ENCODE measurements at places on chromosomes 6 and 20.

- no peak for DNase-seq
These were observed 43.8 kb downstream of the EYA2 start for GRCh38 chr20:46938434-46938833.

GRCh38 chr20:62332989-62333819 is 30.4 kb downstream of the ADRM1 start:
- no peak for DNase-seq

- no peak for DNase-seq
These were observed 589.9 kb upstream of the SLC35B3 start for GRCh38 chr6:9025228-9025627.

GRCh38 chr6:53939830-53940229 is 145.0 kb downstream of the LRRC1 start:
- no peak for DNase-seq

- no peak for DNase-seq
These were observed 32.4 kb downstream of the RNF217 start for GRCh38 chr6:124994648-124995047.

DNA sequence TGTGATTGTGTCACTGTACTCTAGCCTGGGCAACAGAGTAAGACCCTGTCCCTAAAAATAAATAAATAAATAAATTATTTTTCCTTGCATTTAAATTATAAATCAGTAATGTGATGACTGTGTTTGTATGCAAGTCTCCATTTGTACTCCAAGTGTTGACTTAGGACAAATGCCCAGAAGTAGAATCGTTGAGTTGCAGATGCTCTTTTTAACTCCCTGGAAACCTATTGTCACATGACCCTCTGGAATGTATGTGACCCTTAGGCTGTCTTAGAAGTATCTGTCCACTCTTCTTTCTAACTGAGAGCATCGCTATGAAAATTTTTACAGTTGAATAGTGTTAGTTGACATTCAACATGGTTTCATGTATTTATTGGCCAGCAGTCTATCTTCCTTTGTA is 18.8 kb downstream of the OR2A4 start:
- DNase-seq = no peak

GRCh38 chr6:38640216-38640909 is 634 bp upstream of the BTBD9 start:
- DNase-seq = no peak

GRCh38 chr6:37092923-37093727 is 76.8 kb upstream of the PIM1 start:
- no peak for DNase-seq

DNA sequence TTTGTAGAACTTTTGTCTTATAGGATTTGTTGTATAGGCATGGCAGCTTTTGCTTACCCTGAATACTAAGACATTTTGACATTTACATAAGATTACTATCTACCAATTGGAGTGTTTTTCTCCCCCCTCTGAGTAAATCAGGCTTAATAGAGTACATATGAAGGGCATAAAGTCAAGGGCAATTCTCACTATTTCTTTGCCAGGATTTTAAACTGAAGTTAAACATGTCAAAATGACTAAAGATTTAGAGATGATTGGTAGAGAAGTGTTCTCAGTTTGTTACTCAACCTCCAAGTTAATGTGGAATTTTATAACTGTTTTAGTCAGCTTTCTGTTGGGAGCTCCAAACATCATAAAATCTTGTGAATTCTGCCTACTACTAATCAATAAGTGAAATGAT is 157.8 kb downstream of the CDKAL1 start:
- no peak for DNase-seq

DNA sequence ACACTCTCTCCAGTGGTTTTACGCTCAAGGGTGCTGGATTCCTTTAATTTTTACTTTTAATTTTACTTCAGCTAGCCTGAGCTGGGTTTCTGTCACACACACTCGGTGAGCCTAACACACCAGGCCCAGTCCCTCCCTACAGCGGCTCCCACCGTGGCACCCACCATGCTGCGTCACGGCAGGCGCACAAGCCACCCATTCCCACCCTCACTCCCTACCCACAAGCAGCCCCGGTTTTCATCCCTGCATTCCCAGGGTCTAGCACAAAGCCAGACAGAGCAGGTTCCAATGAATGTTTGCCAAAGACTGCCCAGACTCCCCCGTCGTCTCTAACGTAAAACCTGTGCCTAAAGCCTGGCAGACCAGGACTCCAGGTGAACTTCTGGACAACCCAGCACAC is 50.3 kb downstream of the MYH7B start:
- DNase-seq = no peak

DNA sequence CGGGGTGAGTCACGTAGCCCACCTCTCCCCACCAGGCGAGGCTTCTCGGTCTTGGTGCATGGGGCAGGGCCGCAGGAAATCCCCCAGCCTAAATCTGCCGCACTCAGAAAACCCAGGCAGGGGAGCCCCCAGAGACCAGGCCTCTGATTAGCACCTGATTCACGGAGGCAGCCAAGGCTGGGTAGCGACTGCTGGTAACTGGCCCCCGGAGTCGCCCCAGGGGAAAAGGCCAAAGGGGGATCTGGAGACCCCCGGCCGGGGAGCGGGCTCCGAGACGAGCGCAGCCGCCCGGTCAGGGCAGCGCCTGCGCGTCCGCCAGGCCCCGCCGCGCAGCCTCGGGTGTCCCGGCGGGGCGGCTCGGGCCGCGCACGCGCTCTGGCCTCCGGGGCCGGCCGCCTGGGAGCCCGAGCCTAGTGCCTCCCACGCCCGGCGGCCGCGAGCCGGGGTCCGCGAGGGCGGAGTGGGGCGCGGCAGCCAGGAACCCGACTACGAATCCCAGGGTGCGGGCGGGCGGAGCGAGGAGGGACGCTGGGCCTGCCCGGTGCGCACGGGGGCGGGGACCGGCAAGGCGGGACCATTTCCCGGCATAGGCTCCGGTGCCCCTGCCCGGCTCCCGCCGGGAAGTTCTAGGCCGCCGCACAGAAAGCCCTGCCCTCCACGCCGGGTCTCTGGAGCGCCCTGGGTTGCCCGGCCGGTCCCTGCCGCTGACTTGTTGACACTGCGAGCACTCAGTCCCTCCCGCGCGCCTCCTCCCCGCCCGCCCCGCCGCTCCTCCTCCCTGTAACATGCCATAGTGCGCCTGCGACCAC is at the start of gene DUSP22:
DUSP22 (plus strand) TSS at position 791 of the 809 bp plus-strand sequence. CDS start 53 bp downstream, outside the sequence.
- no peak for DNase-seq

- no peak for DNase-seq
These were observed 265.8 kb upstream of the GJE1 start for GRCh38 chr6:141866731-141867497.

DNA sequence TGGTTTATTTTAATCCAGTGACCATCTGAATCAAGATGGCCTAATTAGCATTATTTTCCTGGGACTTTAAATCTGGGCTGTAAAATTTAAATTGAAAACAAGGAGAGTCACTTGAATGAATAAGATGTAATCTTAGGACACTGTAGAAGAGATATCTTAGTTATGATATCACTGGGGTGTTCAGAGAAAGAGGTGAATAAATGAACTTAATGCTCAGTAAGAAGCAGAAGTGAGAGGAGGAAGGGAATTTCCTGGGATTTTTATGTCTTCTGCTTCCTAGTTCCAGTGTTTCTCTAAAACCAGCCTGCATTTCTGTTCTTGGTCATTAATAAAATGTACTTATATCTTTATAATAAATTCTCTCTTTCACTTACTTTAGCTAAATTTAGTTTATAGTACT is 136.8 kb upstream of the PTPRK start:
- no peak for DNase-seq

GRCh38 chr20:36334281-36335205 is 28.4 kb downstream of the DLGAP4 start:
- DNase-seq = no peak

GRCh38 chr20:33022289-33022688 is 9.2 kb upstream of the BPIFB6 start:
- no peak for DNase-seq

DNA sequence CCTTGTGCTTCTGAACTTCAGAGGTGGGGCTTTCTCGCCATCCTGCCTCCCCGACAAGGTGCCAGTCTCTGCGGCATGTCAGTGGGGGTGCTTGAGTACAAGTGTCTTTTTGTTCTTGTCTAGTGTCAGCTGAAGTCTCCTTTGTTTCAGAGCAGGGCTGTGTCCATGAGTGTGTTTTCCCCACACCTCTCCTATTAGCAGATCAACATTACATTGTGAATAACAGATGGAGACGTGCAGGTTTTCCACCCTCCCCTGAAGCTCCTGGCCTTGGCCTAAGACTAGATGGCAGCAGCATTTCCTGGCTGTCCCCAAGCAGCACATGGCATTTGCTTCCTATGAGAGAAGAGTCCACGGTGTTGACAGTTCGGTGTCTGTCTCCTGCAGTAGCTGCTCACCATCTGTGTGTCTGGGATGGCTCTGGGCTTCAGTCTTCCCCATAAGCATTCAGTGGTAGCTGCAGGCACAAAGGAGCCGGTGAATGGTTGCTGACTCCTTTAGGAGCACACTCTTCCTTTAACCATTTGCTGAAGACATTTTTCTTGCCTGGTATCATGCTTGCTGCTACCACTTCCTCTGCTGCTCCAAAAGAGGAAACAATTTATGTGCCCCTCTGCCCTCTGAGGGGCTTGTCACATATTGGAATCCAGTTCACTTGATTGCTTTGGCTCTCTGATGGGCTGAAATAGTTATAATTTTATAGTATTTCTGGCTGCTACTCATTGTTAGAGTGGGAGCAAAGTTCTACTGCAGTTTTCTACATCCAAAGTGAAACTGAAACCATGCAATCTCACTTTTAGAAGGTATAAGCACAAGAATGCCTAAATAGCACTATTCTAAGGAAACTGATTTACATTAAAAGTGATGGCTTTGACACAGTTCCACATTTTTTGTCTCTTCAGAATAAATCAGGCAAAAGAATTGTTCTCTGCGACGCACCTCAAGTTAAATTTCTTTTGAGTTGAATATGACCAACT is 913.0 kb downstream of the C6orf118 start:
- DNase-seq = no peak

- no peak for DNase-seq
These were observed 4.6 kb downstream of the SLC29A1 start for GRCh38 chr6:44228031-44228430.
